IPS-NIHi11 (cell line): ENCODE measurements at places on chromosomes 12 and 14.

DNA sequence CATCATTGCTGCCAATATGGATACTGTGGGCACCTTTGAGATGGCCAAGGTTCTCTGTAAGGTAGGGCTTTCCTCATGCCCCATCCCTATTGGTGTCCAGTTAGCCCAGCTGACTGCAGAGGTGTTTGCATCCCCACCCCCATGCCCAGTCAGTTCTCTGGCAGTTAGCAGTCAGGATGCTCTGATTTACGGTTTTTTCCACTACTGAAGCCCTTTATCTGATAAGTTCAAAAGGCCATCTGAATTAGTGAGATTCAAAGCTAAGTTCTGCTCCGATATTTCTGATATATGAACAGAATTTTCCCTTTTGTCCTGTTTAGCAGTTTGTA is 773 bp downstream of the GMPR2 start:
- no peak for DNase-seq

- DNase-seq, result peak; percentile 25
These were observed 4.1 kb upstream of the PAX9 start for GRCh38 chr14:36657399-36658122.

GRCh38 chr14:95664546-95664945 is 21.7 kb upstream of the TCL1B start:
- no peak for DNase-seq

DNA sequence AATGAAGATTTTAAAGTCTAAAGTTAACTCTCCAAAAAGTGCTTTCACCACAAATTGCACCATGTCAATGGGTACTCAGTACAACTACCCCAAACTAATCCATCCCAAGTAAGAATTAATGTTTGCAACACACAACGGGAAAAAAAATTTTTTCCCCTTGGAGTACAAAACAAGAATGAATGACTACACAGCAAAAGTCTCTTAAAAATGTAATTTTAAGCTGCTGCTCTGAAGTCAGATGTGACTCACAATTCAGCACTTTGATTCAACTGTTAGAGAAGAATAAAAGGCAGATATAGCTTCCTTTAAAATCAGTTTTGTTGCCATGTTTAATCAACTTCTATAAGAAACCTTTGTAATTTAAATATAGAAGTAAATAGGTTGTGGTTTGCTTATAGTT is 42.5 kb upstream of the VPS33A start:
- DNase-seq, result no peak

GRCh38 chr14:106277503-106277902 is 751.1 kb downstream of the TMEM121 start:
- no peak for DNase-seq

GRCh38 chr12:38892087-38892786 is 13.2 kb downstream of the CPNE8 start:
- no peak for DNase-seq

DNA sequence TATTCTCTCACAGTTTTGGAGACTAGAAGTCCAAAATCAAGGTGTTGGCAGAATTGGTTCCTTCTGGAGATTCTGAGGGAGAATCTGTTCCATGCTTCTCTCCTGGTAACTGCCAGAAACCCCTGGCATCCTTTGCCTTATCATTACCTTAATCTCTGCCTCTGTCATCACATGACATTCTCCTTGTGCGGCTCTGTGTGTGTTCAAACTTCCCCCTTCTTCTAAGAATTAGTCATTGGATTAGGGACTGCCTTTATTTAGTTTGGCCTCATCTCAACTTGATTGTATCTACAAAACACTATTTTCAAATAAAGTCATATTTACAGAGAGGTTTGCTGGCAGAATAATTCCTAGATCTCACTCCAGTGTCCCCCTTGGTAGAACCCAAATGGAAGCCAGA is 68.9 kb downstream of the ZNF641 start:
- DNase-seq, result no peak

DNA sequence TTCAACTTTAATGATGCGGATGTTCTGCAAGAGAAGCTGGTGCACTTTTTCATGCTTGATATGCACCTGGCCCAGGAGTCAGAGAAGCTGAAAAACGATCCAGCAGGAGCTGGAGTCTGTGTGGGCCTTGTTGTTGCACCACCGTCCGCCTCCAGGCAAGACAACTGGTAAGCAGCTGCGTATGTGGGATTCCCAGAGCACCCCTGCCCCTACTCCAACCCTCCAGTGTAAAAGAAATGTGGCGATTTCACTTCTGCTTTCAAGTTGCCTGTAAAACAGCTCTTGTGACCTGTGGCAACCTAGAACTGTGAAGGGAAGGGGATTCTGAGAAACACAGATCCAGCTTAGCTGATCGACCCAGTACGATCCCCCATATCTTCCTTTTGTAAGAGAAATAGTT is 154.1 kb upstream of the PELI2 start:
- no peak for DNase-seq

- DNase-seq, result no peak
These were observed 65.7 kb downstream of the PRKD1 start for GRCh38 chr14:29861996-29862395.

- no peak for DNase-seq
These were observed 23.1 kb downstream of the FBRSL1 start for GRCh38 chr12:132513070-132513398.
